Lung (tissue), 17 donors: ENCODE measurements at places on chromosomes 2 and 18. TPM values are rescaled to one million over a fixed set of nuclear protein-coding genes. Genes with fewer than 3 reads are reported as not detected.

- DNase-seq = no peak
Observed at GRCh38 chr2:23587341-23587880, 202.4 kb downstream of the KLHL29 start.

- peak; percentile 77 for DNase-seq
Observed at GRCh38 chr2:4553241-4553640, 849.9 kb downstream of the DCDC2C start.

Gene LIMS2
- 111 TPM for total RNA-seq

Gene PMS1
- total RNA-seq = 21.3 TPM

GRCh38 chr2:105553538-105554196 lies 154.8 kb upstream of the FHL2 start:
- no peak for DNase-seq
